Caudate nucleus (tissue), 63 donors: ENCODE measurements at places on chromosomes 11 and 22.

GRCh38 chr11:325796-326591, 5.3 kb upstream of the IFITM3 start:
- no peak for DNase-seq

DNA sequence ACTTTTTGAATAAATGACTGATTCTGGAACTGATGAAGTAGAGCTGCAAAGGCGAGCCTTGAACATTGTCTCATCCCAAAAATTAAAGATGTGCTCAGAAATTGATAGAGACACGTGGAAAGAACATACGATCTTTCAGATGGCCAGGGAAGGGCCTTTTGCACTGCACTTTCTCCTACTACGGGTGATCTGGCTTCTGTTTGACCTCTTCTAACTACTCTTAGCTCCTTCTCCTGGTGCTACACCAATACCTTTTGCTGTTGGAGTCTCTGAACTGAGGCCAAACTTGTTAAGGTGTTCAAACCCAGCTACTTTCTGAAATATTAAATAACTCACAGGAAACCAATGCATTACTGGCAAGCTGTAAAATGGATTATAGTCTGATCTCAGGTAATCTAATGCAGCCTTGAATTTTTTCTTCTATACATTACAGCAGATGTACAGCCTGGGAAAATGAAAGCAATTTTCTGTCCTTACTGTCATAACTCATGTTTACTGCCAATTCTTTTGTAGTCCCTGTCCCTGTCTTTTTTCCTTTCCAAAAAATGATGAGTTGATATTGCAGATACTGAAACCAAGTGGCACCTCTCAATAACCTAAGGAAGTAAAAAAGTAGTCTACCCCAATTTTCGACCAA, 1086.1 kb upstream of the CNTN5 start:
- no peak for DNase-seq

DNA sequence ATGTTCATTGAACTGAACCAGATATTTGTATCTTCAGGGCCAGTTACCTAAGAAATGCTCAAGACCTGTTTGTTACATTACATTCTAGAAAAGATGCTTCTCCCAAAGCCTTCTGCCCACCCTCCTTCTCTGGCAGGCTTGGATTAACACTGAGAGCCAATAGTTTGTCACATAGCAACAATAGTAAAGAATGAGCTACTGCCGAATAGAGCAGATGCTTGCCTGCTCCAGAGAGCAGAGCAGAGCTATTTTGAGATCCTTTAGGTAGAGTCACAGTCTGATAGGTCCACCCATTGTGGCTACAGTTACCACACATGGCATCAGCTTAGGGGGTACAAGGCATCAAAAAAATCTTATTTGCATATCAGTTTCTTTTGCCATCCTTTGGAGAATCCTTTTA, 13.5 kb upstream of the EP300 start:
- no peak for DNase-seq

GRCh38 chr11:86180851-86181250, 63.7 kb upstream of the EED start:
- DNase-seq: no peak

GRCh38 chr11:113397212-113397611, 9.6 kb downstream of the ANKK1 start:
- DNase-seq: no peak

DNA sequence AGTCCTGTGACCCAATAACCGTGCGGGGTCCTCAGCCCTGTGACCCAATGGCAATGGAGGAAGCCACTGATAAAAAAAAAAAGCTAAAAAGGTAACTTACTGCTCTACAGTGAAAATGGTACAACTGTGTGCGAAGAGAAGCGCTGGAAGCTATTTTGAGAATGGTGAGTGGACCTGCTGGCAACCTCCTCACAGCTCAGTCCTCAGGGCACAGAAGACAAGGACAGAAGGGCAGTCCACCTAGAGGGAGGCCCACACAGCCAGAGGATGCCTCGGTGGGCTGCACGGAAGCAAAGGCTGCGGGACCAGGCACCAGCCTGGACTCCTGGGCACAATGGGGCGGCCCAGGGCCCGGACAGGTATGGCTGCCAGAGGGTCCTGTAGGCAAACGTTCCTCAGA, 35.6 kb downstream of the BRD1 start:
- DNase-seq: no peak

- DNase-seq: no peak
Observed at GRCh38 chr11:69299023-69299461, 5.1 kb downstream of the MYEOV start.

DNA sequence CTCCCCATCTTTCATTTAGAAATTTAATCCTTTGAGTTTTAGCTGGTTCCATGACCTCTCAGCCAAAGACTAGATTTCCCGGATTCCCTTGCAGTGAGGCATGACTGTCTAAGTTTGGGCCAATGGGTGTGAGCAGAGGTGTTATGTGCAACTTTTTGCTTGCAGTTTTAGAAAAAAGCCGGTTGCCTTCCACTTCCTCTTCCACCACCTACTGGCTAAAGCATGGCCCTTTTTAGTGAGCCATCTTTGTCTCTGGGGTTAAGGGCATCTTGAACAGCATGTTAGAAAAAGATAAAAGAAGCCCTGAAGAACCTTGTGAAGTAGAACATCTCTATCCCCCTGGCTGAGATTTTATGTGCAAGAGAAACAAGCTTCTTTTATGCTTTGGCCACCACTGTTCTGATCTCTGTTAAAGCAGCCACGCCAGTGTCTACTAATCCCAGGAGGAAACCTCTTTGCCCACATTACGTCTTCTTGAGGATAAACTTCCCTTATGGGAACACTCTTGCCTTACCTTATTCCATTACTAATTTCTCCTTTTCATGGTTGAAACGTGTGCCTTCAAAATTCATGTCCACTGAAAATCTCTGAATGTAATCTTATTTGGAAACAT, 279.9 kb downstream of the TENM4 start:
- DNase-seq: no peak

DNA sequence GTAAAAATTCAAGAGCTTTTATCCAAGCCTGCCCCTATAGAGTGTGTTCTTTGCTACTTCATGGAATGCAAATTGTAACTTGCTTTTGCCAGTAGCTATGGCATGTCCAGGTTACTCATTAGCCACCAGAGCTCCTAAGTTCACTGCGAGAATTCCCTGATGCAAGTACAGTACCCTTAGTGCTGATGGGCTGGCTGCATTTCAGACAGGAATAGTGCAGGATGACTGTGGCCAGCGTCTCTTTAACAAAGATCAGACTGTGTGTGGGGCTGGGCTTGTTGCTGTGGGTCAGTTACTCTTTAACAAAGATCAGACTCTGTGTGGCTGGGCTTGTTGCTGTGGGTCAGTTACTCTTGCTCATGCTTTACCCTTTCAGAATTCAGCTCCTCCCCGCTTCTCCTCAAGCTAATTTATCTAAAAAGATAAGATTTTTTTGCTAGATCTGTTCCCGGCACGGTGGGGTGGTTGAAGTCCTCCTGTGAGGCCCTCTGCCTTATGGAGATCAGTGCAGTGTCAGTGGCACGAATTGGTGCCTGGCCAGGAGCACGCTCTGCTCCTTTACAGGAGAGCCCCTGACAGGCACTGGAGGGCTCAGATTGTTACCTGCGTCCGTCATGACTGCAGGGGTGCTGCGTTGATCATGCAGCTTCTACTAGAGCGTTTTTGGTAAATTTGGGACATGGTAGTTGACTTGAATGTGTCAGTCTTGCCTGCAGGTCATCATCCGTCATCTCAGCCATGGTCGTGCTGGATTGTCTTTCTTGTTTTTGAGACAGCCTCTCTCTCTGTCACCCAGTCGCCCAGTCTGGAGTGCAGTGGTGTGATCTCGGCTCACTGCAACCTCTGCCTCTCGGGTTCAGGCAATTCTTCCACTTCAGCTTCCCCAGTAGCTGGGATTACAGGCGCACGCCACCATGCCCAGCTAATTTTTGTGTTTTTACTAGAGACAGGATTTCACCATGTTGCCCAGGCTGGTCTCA, 27.0 kb downstream of the AP2A2 start:
- DNase-seq: no peak

- no peak for DNase-seq
Observed at GRCh38 chr11:125272821-125273220, 108.3 kb downstream of the PKNOX2 start.

DNA sequence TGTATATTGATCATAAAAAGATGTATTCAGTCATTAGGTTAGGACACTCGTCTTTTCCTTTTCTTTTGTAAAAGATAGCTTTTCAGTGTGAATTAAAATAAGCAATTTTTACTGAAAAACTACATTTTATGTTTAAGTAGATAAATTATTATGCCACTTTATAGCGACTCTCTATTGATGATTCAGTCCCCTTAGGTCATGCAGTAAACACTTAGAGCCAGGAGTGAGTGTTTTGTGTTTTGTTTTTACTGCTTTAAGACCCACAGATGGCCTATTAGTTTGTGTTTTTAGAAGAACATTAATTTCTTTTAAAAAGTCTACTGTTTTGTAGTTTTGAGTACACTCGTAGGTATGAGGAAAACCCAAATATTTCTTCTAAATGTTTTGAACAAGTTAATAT, 86.6 kb downstream of the YAP1 start:
- DNase-seq: no peak

DNA sequence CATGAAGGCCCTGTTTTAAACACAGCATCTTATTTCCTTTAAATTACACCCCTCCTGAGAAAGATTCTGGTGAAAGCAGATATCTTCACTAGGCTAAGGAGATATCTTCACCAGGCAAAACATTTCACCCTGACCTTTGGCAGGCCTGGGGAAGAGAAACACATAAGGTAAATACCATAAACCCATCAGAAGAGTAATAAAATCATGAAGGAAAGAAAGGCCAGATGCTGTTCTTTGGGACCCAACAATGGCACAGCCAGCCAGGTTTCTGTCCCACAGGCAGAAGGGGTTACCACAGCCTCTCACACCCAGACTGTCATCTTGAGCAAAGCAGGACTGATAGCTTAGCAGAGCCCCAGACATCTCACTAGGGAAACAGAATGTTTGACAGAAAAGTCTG, 125.4 kb downstream of the CCDC34 start:
- no peak for DNase-seq

DNA sequence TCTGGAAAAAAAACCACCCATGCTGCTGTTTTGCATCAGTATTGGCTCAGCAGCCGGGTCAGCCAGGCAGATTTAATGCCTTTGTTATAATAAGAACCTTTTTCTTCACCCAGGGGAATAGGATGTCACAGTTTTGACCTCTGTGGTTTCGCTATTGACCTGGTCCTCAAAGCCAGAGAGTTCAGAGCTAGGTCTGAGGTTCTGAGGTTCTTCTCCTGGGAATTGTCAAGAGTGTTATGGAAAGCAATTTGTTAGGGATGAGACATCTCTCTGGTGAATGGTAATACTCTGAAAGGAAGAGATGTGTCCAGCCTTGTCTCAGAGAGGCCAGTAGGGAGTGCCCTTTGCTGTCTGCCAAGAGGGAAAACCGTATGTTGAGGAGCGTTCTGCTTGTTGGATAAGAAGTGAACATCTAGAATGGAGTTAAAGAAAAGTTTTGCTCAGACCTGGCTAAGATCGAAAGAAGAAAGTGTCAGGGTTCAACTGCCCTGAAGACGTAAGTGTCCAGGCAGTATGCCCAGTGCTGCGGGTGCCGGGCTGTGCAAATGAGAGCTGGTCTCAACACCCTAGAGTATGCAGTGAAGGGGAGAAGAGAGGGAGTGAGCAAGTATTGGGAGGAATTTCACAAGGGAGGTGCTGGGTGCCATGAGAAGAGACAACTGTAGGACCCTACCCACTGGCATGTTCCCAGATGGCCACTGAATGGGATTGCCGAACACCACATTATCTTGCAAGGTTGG, 150.9 kb upstream of the TTC12 start:
- no peak for DNase-seq

GRCh38 chr11:106950067-106950491, 68.2 kb downstream of the GUCY1A2 start:
- no peak for DNase-seq

DNA sequence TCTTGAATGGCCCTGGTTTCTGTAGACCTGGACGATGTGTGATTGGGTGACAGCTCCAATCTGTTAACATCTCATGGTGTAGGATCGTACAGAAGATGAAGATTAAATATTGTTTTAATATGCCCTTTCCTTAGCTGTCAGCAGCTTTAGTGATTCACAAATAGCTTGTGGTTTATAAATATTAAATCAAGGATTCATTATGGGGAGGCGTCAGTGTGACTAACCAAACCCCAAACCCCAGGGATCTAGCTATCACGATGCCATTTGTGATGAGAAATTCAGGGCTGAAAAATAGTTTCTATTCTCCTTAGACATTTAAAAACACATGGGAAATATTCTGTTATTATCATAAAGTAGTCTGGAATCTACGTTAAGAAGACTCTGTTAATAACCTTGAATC, 73.4 kb downstream of the NCAM1 start:
- no peak for DNase-seq

- no peak for DNase-seq
Observed at GRCh38 chr11:119752946-119753345, 23.9 kb upstream of the NECTIN1 start.

- no peak for DNase-seq
Observed at GRCh38 chr22:45966895-45967365, 10.0 kb downstream of the WNT7B start.

DNA sequence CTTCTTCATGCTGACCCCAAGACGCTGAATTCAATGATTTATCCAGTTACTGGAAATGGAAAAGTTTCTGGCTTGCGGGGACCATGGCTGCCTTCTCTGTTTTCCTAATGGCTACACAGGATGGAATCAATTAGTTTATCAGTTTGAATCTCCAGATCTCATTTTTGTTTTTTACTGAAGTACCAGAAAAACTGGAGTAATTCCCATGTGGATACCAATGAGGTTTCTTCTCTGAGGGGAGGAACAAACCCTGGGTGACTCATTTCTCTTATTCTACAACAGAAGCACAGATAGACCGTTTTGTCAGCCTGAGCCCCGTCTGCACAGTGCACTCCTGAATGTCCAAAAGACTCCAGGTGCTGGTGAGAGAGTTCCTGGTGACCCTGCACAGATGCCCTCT, 3.4 kb downstream of the ZNF195 start:
- no peak for DNase-seq

DNA sequence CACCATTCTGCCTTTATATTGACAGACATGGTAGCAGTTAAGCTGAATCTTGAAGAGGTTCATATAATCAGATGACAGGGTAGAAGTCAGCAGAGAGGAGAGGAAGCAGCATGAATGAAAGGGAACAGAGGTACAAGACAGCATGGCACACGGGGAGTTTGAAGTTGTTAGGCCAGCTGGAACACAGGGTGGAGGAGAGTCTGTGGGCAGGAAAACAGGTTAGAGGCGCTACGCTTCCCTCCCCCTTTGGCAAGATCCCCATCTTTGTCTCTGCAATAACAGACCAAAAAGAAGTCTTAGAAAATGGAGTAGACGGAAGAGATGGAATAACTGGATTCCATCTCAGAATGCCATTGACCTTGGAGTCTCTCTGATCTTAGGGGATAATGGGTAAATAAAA, 20.0 kb upstream of the NDUFC2 start:
- DNase-seq: no peak

- DNase-seq: no peak
Observed at GRCh38 chr11:23112390-23112789, 252.1 kb upstream of the CCDC179 start.
